ENCODE measurements at places on chromosomes 13 and 19.

DNA sequence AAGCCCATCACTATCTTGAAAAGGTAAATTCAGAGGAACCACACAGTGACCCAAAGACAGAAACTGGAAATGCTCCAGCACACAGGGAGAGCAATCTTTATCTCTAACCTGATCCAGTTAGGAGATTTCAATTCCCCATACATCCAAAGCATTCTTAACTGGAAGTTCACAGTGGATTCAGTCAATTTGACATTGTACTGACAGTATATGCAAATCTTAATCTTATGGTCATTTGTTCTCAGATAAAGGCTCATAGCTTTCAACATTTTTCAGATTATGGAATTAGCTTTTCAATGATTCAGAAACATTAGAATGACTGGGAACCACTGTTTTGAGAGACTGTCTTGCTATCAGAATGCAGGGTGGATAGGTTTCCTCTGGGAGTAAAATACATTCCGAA is 1455.6 kb downstream of the OLFM4 start:
- no peak for DNase-seq

DNA sequence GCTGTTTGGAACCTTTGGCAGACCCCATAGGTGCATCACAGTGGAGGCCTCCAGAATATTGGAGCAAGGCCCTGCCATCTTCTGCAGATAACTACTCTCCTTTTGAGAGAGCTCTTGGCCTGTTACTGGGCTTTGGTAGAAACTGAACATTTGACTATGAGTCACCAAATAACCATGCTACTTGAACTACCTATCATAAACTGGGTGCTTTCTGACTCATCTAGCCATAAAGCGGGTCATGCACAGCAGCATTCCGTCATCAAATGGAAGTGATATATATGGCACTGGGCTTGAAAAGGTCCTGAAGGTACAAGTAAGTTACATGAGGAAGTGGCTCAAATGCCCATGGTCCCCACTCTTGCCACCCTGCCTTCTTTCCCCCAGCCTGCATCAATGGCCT is 782.5 kb upstream of the SLITRK6 start:
- DNase-seq: no peak

- no peak for DNase-seq
Measured at GRCh38 chr13:114116734-114117133, 15.7 kb downstream of the RASA3 start.

DNA sequence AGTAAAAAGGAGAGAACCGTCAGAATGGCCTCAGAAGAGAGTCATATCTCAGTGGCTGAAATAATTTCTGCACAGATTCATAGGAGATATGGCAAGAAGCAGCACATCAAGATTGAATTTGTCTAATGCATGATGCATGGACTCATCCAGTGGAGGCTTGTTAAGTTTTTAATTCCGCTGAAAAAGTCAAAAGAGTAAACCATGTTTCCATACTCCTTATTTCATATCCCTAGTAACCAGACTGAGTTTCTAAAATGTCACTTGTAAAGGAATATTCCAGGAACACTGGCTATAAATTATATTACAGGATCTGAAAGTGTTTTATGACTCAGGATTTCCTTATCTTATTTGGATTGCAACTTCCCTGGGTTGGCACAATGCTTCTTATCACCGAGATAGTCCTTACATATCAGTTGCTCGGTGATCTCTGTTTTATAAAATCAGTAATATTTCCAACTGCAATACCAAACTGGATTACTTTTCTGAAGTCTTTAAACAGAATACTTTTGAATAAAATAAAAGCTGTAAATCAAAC is 180.2 kb upstream of the TSC22D1 start:
- DNase-seq: no peak

- no peak for DNase-seq
Measured at GRCh38 chr19:7674010-7675005, 2.6 kb upstream of the MCEMP1 start.

DNA sequence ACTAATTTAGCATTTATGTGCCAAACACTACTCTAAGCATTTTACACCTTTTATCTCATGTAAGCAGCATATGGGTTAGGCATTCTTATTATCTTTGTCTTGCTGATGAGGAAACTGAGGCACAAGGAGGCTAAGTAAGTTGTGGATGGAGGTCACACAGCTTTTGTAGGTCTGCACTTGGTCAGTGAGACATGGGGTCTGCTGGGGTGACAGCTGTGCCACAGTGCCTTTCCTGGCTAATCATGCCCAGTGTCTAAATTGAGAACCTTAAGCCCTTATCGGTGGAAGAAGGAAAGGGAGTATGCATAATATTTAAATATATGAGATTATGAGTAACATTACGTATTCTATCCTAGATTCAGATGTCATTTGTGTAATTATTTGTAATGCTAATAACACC is 226.2 kb downstream of the GGACT start:
- no peak for DNase-seq

GRCh38 chr19:12668932-12669269 is 2.3 kb downstream of the WDR83 start:
- peak; percentile 37 for DNase-seq

- DNase-seq: no peak
Measured at GRCh38 chr13:90287521-90287920, 1060.0 kb upstream of the MIR17HG start.

- DNase-seq: no peak
Measured at GRCh38 chr19:29001141-29001581, 211.8 kb downstream of the UQCRFS1 start.

DNA sequence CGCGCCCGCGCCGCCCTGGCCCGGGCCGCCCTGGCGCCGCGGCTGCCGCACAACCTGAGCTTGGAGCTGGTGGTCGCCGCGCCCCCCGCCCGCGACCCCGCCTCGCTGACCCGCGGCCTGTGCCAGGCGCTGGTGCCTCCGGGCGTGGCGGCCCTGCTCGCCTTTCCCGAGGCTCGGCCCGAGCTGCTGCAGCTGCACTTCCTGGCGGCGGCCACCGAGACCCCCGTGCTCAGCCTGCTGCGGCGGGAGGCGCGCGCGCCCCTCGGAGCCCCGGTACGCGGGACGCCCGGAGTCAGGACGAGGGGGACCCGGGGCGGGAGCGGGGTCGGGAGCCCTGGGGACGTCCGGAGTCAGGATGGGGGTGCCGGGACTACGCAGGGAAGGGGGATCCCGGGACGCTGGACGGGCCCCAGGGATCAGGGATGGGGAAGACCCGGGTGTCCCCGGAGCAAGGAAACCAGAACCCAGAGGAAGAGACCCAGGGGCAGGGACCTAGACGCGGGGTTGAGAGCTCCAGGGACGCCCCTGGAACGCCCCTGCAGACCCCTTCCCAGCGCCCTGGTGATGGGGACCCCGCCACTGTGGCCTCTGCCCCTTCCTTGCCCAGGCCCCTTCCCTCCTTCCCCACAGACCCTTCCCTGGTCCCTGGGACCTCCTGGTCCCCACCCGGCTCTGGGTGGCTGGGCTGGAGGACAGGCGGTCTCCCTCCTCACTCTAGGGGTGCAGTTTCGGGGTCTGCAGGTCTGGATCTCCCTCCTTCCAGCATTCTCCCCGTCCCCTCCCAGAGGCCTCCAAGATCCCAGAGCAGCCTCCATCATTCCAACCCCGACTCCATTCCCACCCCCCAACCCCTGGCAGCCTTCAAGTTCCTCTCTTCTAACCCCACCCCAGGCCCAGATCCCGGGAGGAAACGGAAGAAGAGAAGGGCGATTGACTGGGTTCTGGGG is 645 bp downstream of the GRIN3B start:
- no peak for DNase-seq

- DNase-seq: no peak
Measured at GRCh38 chr13:106159295-106160195, 375.9 kb downstream of the EFNB2 start.

DNA sequence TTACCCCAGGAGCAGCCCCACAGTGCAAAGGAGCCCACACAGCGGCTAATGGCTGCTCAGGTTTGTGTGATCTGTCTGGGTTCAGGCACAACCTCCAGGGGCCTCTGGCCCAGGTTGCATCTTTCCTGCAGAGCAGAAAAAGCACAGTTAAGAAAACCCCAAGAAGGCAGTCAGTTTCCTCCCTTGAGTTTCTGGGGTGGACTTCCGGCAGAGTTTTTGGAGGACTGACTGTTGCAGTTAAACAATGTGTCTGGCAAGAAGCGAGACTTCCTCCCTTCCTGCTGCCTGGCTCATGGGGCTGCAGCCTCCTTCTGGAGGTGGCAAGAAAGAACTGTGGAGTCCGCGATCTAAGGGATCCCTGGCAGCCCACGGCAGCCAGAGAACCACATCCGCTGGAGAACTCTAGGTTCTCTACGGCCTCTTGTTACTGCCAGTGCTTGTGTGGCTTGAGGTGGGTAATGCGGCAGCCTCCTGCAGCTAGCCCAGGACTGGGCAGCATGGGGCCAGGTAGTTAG is 114.4 kb downstream of the ZDHHC20 start:
- DNase-seq: no peak

- DNase-seq: no peak
Measured at GRCh38 chr19:35018379-35018778, 11.9 kb upstream of the SCN1B start.

DNA sequence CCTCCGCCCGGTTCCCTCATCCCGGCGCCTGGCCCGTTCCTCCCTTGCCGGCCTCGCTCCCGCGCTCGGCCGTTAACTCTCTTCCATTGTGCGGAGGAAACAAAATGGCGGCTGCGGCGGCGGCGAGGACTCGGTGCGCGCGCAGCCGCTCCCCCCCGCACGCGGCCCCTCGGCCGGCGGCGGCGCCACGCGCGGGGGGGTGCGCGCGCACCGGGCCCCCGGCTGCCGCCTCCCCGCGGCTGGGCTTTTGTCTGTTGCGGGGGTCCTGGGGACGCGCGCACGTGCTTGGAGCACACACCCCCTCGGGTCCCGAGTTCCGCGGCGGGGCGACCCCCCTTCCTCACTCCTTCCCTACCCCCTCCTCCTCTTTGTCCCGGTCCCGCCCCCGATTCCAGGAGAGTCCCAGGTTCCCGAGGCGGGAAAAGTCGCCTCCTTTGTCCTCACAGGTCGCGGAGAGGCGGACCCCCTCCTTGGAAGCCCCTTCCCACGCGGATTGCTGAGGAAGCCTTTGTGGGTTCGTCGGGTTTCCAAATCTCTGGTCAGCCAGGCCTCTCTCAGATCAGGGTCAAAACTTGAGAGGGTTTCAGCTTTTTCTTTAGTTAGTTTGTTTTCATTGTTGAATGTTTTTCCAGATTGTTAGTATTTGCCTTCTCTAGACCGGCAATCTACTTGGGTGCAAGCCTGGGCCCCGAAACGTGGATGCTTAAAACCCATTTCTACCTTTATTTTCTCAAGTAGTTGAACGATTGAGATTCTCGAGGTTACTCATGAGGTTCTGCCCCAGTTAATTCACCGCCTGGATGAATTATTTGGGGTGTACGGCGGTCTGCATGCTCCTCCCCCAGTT is 687 bp downstream of the ILF3 start:
- DNase-seq: peak; percentile 17

GRCh38 chr13:97295283-97296182 is 73.4 kb downstream of the MBNL2 start:
- DNase-seq: no peak

DNA sequence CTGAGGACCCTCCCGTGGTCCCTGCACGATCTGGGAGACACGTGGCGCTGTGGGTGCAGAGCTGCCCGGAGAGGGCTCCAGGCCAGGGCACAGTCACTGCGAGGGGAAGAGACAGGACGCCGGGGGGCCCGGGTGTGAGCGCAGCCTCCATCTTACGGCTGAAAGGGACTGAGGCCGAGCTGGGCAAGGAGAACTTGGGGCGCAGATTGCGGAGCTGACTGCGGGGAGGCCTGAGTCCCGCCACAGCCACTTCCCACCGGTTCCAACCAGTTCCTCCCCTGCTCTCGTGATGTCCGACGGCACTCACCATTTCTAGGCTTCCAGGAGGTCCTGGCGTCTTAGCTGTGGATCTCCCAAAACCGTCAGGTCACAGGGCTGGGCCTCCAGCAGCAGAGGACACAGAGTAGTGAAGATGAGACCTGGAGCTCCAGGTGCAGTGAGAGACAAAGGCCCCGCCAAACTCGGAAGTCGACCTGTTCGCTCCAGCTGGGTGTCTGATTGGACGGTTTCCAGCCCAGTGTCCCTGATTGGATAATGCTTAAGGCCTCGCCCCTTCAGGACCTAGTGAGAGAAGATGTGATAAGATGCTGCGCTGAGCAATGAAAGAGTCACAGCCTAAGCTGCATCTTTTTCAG is 4.8 kb upstream of the ZNF253 start:
- peak; percentile 13 for DNase-seq

DNA sequence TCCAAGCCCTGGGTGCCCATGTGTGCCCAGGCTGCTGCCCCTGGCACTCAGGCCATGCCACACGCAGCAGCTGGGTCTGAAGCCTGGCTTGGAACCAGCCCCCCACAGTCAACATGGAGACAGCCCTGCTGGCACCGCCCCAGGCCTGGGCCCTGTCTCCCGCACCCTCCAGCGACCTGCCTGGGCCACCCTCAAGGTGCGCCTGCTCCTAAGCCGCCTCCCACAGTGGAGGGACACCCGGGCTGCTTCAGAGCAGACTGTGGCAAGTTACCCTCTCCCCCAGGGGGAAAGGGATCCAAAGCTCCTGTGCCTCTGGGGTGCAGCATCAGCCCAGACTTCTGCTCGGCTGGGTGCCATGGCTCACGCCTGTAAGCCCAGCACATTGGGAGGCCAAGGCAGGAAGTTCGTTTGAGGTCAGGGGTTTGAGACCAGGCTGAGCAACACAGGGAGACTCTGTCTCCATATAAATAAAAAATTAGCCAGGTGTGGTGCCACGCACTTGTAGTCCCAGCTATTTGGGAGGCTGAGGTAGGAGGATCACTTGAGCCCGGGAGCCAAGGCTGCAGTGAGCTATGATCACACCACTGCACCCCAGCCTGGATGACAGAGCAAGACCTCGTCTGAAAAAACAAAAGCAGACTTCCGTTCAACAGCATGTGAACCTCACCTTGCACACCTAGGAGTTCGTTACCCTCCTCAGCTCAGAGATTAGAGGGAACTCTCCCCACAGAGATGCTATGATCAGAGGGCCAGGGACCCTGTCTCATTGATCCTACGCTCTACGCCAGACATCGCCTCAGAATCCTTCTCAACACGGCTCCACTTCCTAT is 15.6 kb downstream of the ELL start:
- no peak for DNase-seq

DNA sequence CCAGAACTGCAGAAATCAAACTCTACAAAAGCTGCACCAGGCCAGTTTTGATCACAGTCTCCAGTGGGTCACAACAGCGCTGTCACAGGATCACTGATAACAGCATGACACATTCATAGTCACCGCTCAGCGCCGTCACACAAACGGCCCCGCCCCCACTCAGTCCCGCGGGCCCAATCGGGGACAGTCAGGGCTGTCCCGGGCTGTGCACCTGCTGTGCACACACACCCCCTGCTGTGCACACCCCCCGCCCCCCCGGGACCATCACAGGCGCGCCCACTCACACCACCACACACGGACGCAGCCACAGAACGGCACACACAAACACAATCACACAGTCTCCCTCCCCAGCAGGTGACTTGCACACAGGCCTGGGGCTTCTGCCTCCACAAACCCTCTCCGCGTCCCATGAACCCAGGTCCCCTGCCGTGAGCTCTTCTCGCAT is 435 bp upstream of the ZNF382 start:
- DNase-seq: peak; percentile 73

- DNase-seq: no peak
Measured at GRCh38 chr13:60494296-60494695, 97.3 kb downstream of the TDRD3 start.

DNA sequence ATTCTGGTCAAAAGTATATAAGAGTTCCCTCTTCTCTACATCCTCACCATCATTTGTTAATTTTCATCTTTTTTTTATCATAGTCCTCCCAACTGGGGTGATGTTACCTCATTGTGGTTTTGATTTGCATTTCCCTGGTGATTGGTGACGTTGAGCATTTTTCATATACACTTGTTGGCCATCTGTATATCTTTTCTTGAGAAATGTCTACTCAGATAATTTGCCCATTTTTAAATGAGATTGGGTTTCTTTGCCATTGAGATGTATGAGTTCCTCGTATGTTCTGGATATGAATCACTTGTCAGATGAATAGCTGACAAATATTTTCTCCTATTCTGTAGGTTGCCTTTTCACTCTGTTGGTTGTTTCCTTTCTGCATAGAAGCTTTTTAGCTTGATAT is 2.4 kb downstream of the CD33 start:
- DNase-seq: no peak
